H7 (cell line): ENCODE measurements at places on chromosomes 6 and 20.
A peak's percentile ranks its signal among the peaks of the same experiment; 100 is the strongest.

DNA sequence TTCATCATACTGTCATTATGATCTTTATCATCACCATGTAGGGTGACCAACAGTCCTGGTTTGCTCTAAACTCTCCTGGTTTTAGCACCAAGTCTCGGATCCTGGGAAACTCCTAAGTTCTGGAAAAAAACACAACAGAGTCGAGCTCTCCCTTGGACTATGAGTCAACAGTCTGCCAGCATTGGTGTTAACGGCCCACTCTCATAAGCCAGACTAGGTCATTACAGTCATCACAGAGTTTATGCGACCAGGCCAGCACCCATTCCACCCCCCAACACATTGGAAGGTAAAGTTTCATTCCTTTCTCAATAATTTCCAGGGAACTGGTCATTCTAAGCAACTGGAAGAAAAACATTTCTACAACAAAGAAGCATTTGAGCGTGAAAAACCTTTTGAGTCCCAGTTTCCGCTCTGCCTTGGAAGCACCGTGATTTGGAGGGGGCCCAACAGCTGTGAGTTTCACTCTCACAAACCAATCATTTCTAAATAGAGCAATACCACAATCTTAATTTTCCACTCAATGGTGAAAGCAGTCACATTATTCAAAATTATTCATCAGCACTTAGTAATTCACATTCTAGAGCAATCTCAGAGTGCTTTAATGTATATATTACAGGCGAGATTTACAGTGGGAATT is 445.0 kb downstream of the CDH26 start:
- no peak for DNase-seq

- DNase-seq = no peak
These were observed 86.3 kb downstream of the SOX4 start for GRCh38 chr6:21679761-21680265.

GRCh38 chr6:142698751-142699150 is 246.2 kb downstream of the HIVEP2 start:
- DNase-seq = peak; percentile 26

DNA sequence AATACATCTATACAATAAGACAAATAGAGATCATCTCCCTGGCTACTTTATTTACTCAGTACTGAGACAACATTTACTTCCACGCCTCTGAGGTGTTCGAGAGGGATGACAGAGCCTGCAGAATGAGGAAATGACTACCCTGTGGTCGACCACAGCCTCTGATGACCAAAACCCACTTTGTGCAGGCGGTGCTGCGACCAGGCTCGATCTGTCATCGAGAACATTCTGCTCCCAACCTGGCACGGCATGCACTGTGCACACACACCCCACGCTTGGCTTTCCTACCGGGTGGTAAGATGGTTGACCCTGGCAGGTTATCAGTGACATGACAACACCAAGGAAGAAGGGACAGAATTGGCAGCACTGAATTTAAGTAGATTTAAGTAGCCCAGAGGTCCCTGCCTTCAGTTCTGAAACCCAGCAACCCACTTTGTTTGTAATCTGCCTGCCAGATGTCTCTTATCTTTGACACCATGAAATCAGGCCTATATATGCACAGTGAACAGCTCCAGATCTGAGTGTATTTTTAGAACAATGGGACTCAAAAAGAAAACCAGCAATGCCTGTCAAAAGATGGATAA is 42.6 kb downstream of the TTI1 start:
- no peak for DNase-seq

DNA sequence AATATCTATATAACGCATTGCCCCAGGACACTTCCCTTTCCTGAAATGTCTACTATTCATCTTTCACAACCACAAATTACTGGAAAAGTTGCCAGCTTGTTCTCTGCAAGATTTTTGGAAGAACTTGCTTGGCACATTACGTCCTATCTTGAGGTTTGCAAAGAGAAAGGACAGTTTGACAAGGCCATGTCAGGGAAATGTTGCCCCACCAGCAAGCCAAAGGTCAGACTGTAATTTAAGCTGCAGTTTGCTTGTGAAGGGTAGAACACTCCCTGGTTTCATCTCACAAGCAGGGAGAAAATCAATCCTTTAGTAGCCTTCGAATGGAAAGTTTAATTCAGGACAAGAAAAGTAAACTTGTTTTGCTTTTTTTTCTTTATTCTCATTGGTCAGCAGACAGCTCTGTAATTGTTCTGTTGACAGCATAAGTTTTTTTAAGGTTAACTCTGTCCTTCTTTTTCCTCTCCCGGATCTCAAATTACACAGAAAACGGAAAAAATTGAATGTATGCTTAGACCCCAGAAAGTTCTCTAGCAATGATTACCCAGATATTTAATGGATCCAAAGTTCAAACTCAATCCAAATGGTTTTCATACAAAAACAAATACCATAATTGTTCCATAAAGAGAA is 541.8 kb upstream of the NRSN1 start:
- no peak for DNase-seq

DNA sequence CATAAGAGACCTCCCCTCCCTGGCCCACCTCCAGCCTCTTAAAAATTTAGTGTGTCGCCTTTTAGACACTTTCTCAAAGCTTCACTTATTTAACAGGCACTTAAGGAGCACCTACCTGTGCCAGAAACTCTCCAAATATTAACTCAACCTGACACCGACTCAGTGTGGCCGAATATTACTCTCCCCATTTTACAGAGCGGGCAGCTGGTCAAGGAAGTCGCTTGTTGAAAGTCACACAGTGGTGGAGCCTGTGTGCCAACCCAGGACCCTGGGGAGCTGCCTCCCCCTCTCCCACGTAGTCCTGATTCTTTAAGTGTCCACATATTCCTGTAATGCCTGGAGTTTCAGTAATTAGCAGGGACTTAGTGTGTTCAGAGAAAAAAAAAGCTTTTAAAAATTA is 1.0 kb upstream of the PMEPA1 start:
- DNase-seq = peak; percentile 59

- peak; percentile 5 for DNase-seq
These were observed 546 bp downstream of the CRNKL1 start for GRCh38 chr20:20051767-20052073.

DNA sequence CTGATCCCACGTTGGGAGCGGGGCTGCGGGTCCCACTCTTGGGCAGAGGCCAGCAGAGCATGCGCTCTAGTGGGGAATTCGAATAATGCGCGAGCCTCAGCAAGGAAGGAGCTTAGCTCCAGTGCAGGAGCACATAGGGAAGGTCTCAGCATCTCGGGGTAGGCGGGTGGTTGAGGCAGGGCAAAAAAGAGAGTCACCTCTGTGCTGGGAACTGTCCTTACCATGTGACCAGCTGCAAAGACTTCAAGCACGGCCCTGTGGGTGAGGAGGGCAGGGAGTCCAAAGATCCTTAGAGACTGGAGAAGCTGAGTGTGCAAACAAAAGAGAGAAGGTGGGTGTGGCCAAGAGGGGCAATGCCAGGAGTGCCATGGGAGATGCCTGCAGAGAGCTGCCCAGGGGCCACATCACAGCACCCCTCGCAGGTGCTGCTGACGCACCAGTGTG is 79.2 kb upstream of the CD93 start:
- DNase-seq = peak; percentile 82

GRCh38 chr6:52815167-52816092 is 11.8 kb upstream of the GSTA1 start:
- DNase-seq = peak; percentile 79

DNA sequence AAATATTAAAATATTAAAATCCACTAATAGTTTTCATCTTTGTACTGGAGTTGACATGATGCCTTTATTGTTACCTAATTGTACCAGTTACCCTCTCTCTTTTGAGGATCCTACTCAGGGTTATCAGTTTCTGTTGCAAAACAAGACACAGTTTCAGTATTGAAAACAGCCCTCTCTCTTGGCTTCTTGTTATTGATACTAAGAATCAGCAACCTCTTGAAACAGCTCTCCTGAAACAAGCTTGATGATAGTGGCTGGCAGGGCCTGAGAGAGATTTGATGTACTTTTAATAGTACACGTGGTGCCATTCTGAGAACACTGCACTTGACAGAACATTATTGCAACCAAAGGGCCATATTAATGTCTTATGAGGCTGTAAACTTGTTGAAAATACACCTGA is 64.9 kb upstream of the MEI4 start:
- no peak for DNase-seq

DNA sequence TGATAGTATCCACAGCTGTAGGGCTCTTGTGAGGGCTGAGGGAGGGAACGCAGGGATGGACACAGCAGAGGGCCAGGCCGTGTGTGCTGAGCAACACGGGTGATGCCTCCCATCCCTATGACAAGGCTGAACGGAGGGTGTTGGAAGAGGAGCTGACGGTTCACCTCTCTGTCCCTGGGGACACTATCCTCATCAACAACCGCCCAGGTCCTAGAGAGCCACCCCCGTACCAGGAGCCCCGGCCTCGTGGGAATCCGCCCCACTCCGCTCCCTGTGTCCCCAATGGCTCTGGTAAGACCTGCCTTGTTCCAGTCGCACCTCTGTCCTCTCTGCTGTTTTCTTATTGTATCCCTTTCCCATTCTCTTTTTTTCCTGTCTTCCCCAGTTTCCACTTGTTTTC is 10.1 kb downstream of the DDR1 start:
- DNase-seq = peak; percentile 41

DNA sequence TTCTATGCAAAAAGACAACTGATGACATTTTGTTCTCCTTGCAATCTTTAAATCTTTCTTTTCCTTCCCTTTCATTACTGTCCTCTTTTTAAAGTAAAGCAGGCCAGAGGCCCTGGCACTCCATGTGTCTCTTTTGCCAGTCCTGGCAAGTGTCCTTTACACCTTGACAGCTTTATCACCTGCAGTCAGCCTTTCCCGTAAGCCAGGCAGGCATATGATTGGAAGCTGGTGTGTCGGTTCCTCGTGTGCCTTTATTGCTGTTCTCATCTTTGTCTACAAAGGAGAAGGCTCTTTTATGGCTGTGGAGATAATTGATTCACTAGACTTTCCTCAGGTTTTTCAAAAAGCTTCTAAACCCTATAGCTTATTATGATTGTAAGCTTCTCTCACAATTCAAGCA is 162.3 kb upstream of the FBXL4 start:
- DNase-seq = no peak

GRCh38 chr20:41392295-41392694 is 25.7 kb upstream of the EMILIN3 start:
- no peak for DNase-seq

- peak; percentile 86 for DNase-seq
These were observed 143.8 kb downstream of the LPA start for GRCh38 chr6:160520043-160520904.

DNA sequence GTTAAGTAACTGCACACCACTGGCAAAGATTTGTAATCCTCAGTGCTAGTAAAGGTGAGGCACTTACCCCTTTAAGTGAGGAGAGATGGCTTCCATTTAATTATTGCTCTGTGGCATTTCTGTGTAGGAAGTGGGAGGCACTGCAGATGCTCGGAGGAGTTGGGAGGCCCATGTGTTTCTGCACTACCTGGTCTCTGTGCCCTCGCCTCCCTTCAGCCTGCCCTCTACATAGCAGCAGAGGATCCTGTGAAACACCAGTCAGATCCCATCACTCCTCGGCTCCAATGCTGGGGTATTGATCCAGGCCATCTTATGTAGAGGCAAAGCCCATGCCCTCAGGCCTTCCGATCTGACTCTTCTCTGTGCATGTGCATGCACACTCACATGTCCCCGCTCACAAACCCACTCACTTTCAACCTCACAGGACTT is 67.0 kb downstream of the SLX4IP start:
- DNase-seq = no peak

- no peak for DNase-seq
These were observed 122.8 kb upstream of the EEF1E1 start for GRCh38 chr6:8225113-8225512.
